K562 (cell line): ENCODE measurements at places on chromosomes 12 and 14.

- H3K36me3 ChIP-seq: no peaks in the 10 kb centered on the region
- no peaks in the 10 kb centered on the region for H3K4me1 ChIP-seq
- H3K27me3 ChIP-seq: no peaks in the 10 kb centered on the region
- H3K4me3 ChIP-seq: no peak overlapping the region
These were observed 103.4 kb downstream of the SLC2A13 start for GRCh38 chr12:40002178-40003169.

DNA sequence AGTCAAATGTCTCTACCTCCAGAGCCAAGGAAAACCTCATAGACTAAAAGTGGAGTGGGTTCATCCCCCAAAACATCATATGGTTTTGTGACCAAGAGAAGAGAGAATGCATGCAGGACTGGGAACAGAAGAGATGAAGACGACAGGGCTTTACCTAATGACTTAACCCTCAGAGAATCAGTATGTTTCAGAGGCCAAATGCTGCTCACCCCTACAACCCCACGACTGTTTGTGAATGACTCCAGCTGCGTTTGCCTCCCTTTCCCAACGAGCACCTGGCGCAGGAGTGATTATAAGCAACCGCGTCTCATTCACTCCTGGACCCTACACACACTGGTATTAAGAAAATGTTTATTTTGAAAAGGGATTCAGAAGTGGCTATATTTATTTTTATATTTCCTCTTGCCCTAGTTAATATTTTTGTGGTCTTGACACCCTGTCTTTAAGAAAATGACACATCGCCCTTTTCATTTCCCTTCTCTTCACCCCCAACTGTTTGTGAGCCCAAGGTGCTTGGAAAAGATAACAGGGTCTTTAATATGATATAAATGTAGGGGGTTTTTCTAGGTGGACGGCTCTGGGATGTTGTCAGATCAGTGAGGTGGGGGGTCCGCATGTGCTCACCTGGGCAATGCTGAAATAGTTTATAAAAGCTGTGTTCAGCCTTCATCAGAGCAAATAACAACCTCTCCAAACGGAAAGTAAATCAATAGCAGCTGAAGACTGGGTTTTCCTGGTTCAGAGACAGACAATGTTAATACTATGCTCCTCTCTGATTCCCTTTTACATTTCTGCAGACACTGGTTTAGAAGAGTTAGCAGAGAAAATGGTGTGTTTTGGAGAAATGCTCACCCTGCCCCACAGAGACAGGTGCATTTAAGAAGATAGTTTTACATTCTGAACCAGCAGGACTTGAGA is 77.7 kb downstream of the SLC15A4 start:
- no peak overlapping the region for H3K27ac ChIP-seq
- no peaks in the 10 kb centered on the region for H3K36me3 ChIP-seq
- H3K4me3 ChIP-seq: no peak overlapping the region
- no peak for DNase-seq
- peaks cover 47% of the 10 kb centered on the region for H3K27me3 ChIP-seq
- H3K4me1 ChIP-seq: no peaks in the 10 kb centered on the region

DNA sequence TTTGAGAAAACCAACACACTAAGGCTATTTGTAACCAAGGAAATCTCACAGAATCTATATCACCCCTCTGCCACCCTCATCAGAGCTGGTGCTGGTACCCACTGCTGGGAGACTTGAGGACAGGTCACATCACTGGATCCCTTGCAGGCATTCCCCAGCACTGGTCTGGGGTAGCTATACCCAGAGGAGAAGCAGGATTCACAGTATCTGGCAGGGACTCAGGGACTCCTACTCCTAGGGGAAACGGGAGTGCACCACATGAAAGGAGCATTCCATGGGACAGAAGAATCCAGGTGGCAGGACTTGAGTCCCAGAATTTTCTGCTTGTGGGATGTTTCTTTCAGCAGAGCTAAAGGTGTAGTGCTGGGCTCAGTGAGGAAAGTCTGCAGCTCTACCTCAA is 223.2 kb downstream of the ADGRD1 start:
- no peaks in the 10 kb centered on the region for H3K36me3 ChIP-seq
- DNase-seq: no peak
- no peaks in the 10 kb centered on the region; the same call in 2 of the 3 replicates for H3K27me3 ChIP-seq
- no peak overlapping the region for H3K4me3 ChIP-seq

DNA sequence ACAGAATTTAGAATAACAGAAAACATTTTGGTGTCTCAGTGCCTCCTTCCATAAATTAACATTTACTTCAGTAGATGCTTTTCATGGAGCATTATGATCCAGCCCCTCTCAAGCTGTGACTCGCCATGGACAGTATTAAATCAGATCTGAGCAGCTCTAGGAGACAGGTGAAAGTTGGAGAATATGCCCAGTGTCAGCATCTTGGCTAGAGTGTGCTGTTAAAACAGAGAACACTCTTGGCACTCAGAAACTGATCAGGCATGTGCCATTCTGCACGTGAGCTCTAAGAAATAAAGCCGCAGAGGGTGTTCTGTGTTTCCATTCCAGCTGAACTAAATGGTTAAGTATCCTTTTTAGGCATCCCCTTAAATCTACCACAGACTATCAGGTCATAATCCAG is 68.0 kb downstream of the DIP2B start:
- H3K27me3 ChIP-seq: no peaks in the 10 kb centered on the region
- H3K4me3 ChIP-seq: no peak overlapping the region
- no peaks in the 10 kb centered on the region for H3K4me1 ChIP-seq
- no peak overlapping the region for H3K27ac ChIP-seq
- no peaks in the 10 kb centered on the region for H3K36me3 ChIP-seq

- no peaks in the 10 kb centered on the region for H3K4me1 ChIP-seq
- DNase-seq: no peak
- no peak overlapping the region for H3K27ac ChIP-seq
- no peaks in the 10 kb centered on the region for H3K36me3 ChIP-seq
- H3K27me3 ChIP-seq: peaks cover 4% of the 10 kb centered on the region; the same call in 1 of the 2 replicates
- H3K4me3 ChIP-seq: no peak overlapping the region
These were observed 182.3 kb upstream of the GZMB start for GRCh38 chr14:24816011-24816928.
